ENCODE measurements at places on chromosomes 12 and 14.

- DNase-seq, result no peak
These were observed 46.0 kb downstream of the ZFYVE1 start for GRCh38 chr14:72980863-72981262.

- DNase-seq, result no peak
These were observed 343.4 kb upstream of the LMO3 start for GRCh38 chr12:16949371-16949770.

- DNase-seq, result no peak
These were observed 233.2 kb downstream of the RBM19 start for GRCh38 chr12:113732916-113733315.

- DNase-seq, result no peak
These were observed 77.9 kb downstream of the BCL11B start for GRCh38 chr14:99194136-99194535.
